ENCODE measurements at places on chromosomes 5 and 9.

DNA sequence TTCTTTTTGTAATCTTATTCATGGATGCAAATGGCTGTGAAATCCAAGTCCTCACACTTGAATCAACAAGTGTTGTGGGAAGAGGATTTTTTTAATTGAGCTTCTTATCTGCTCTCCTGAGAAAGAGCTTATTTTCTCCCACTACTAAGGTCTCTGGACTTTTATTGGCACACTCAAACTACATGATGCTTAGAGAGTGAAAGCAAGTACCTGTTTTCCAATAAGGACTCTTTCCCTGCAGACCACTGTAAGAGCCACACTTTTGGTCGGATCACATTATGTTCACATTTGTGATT, 546.4 kb upstream of the ARRDC3 start:
- DNase-seq = no peak

DNA sequence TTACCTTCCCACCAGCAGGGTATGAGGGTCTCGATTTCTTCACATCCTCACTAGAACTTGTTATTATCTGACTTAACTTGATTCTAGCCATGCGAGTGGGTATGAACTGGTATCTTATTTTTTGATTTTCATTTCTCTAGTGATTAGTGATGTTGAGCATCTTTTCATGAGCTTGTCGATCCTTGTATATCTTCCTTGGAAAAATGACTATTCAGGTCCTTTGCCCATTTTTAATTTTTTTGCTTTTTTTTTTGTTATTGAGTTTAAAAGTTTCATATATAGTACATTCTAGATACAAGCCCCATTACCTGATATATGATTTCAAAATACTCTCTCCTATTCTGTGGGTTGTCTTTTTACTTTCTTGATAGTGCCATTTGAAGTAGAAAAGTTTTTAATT, 61.5 kb downstream of the PHF2 start:
- DNase-seq = no peak

GRCh38 chr5:129271308-129271707, 176.8 kb downstream of the ISOC1 start:
- DNase-seq = no peak

- DNase-seq = peak; percentile 17
Observed at GRCh38 chr9:19386502-19387044, 6.5 kb upstream of the RPS6 start.

DNA sequence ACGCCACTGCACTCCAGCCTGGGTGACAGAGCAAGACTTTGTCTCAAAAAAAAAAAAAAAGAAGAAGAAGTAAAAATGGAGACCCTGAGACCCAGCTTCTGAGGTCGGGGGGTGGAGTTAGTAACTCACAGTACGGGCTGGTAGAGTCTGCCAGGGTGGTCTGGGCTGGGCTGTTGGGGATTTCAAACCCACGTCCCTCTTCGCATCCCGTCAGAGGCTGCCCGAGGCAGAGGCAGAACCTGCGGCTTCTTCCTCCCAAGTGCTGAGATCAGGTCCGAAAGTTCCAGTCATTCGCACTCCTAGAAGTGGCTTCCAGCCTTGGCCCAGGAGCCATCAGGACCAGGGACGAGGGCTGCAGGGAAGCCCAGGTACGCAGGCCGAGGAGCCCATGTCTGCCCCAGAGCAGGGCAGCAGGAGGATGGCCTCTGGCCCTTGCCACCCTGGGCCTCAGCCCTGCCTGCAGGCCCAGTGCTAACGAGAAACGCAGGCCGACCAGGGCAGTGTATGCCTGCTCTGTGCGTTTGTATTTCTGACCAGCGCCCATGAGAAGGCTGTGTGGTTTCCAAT, 9.9 kb upstream of the SLC2A6 start:
- DNase-seq = no peak

GRCh38 chr9:131918481-131918880, 161.2 kb downstream of the MED27 start:
- no peak for DNase-seq

- peak; percentile 97 for DNase-seq
Observed at GRCh38 chr5:53023969-53024368, 34.8 kb downstream of the ITGA2 start.

- DNase-seq = no peak
Observed at GRCh38 chr5:31392061-31392460, 139.8 kb downstream of the DROSHA start.

- no peak for DNase-seq
Observed at GRCh38 chr9:72807765-72808445, 144.9 kb downstream of the ALDH1A1 start.

DNA sequence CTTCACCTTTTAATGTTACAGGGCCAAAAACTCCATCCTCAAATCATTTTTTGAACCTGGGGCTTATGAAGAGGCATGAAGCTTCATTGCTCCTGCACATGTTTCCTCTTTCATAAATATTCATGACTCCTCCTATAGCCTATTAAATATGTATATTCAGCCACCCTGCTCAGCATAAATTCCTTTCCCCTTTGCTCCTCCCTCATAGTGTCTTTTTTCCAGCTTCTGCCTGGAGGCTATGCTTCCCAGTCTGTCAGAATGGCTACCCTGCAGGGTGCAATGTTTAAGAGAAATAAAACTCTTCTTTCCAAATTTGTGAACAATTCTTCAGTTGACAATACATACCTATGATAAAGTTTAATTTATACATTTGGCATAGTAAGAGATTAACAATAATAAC, 1082.9 kb upstream of the CDH18 start:
- no peak for DNase-seq

DNA sequence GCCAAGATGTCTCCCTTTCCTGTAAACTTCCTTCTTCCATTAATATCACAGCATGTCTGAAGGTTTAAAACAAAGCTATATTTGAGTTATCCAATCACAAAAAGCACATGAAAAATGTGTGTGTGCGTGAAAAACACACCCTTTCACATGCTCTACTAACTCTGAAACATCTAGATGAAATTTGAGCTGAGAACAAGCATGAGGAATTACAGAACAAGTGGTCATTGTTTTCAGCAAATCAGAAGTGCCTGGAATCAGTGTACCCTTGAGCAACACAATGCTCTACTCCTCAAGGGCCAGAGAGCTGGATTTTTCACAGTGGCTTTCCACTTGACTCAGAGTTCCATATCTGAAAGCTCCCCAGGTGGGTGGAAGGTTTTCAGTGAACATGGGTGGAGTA, 255.9 kb downstream of the PSAT1 start:
- DNase-seq = no peak

- no peak for DNase-seq
Observed at GRCh38 chr5:149418910-149419531, 39.9 kb upstream of the IL17B start.

DNA sequence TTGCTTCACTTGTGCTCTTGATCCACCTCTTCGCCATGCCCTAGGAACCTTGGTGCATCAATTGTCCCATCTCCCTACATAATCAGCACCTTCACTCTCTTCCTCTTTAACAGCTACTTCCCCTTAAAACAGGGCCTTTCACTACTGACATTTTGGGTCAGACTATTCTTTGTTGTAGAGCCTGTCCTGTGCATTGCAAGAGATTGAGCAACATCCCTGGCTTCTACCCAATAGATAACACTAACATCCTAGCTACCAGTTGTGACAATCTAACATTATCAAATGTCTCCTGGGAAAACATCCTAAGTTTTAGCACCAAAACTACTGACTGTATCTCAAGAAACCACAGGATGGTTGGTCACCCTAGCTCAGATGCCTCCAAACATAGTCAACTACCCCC, 854.3 kb upstream of the DMAC1 start:
- DNase-seq = no peak

GRCh38 chr5:176180339-176180738, 57.9 kb upstream of the SIMC1 start:
- no peak for DNase-seq

GRCh38 chr9:36074870-36075532, 38.3 kb downstream of the RECK start:
- DNase-seq = peak; percentile 28

- no peak for DNase-seq
Observed at GRCh38 chr9:4192450-4192849, 107.4 kb downstream of the GLIS3 start.

- no peak for DNase-seq
Observed at GRCh38 chr5:126138281-126138931, 284.8 kb upstream of the GRAMD2B start.

DNA sequence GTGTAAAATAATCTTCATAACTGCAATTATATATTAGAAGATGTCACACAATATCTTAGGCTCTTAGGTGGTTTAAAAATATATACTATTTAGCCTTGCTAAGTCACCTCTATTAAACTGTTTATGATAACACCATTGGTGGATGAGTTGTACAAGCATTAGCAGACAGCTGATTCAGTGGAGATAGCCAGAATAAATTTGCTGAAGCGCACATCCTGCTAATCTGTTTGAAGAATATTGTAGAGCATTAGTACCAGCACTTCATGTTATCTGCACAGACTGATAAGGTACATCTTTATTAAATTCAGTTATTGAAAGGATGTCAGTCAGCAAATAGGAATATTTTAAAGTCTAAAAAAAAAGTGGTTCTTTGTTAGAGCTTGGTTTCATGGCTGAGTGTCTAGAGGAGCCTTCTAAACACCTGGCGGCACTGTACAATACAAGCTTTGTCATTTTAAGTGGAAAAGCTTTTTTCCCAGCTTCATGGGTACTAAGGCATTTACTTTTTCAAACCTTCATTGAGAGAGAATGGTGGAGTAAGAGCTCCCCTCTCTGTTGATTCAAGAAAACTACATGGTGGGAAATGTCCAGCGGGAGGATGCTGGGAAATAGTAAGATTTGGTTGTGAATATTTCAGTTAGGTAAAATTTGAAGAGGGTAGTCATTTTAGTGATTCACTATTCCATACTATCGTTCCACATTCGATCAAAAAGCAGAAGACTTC, 275.1 kb downstream of the SLF1 start:
- DNase-seq = no peak

- peak; percentile 22 for DNase-seq
Observed at GRCh38 chr5:14003936-14004335, 59.4 kb upstream of the DNAH5 start.

DNA sequence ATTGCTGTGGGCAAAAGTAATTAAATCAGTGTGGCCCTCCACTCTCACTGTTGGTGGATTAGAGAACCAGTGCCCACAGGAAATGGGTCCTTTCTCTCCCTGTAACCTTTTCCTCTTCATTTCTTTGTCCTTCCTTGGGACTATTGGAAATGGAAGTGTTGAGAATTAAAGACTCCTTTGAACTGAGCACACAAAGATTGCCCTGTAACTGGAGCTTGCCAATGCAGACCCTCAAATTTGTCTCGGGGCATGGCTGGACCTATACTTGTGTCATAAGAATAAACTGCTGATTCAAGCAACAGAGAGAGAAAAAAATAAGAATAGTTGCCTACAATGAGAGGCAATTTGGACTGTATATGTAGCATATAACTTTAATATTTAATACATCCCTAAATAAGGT, 13.7 kb downstream of the KCNV2 start:
- DNase-seq = no peak

- no peak for DNase-seq
Observed at GRCh38 chr5:178732281-178732680, 1.8 kb upstream of the ZNF354A start.

GRCh38 chr5:83354958-83355357, 116.6 kb upstream of the VCAN start:
- no peak for DNase-seq

DNA sequence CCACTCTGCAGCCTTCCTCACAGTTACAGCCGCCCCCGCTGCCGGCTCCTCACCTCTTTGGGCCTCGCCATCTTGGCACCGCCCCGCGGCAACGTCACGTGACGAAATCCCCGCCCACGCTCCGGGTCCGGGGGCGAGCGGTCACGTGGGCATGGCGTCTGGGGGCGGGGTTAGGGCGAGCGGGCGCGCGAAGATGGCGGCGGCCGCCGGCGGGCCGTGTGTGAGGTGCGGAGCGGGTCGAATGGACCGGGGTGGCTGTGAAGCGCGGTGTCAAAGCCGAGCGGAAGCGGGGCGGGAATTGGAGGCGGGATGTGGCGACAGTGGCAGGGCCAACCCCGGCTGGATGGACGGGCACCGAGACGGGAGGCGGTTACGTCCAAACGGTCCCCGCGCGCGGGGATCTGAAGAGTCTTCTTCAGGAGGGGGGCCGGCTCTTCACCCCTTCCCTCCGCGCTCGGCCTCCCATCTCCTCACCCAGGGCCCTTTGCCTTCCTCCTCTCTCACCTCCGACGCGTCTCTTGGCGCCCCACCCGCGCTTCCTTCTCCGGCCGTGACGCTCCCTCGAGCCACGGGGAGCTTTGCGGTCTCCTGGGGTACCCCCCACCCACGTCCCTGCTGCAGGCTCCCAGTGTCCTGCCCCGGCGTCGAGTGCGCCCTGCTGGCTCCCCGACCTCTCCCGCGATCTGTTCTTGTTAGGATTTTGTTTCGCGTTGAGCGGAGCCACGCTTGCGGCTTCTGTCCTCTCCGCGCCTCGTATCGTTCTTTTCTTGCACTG, at the start of the genes DOLK and NUP188:
TSS of gene DOLK (minus strand) at position 77 of the 775 bp plus-strand sequence. CDS start 300 bp downstream, outside the sequence.
TSS of gene NUP188 (plus strand) at position 173 of the 775 bp plus-strand sequence. CDS start at position 194, 21 bp downstream.
- DNase-seq = peak; percentile 98

- DNase-seq = peak; percentile 44
Observed at GRCh38 chr9:28774433-28775235, 1201.4 kb upstream of the C9orf72 start.

- peak; percentile 76 for DNase-seq
Observed at GRCh38 chr5:37248970-37249814, at the start of gene CPLANE1. TSS of gene CPLANE1 (minus strand) at chr5:37249376. CDS start at chr5:37247698, 1,678 bp downstream.

DNA sequence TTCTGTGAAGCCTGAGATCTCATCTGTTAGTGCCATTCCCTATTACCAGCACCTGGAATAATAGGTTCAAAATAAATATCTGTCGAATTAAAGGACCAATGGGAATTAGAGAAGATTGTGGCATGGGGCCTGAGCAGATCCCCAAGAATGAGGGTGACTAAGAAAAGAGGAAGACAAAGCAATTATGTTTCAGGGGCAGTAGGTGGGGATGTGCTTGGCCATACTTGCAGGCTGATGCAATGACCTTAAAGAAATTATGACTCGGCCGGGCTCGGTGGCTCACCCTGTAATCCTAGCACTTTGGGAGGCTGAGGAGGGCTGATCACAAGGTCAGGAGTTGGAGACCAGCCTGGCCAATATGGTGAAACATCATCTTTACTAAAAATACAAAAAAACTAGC, 562.8 kb downstream of the PTPRD start:
- DNase-seq = peak; percentile 27

GRCh38 chr5:167582283-167582682, 709.2 kb upstream of the WWC1 start:
- no peak for DNase-seq

GRCh38 chr9:129602598-129603415, 18.1 kb downstream of the C9orf50 start:
- DNase-seq = no peak

GRCh38 chr5:76389513-76390154, 13.5 kb upstream of the IQGAP2 start:
- DNase-seq = no peak

DNA sequence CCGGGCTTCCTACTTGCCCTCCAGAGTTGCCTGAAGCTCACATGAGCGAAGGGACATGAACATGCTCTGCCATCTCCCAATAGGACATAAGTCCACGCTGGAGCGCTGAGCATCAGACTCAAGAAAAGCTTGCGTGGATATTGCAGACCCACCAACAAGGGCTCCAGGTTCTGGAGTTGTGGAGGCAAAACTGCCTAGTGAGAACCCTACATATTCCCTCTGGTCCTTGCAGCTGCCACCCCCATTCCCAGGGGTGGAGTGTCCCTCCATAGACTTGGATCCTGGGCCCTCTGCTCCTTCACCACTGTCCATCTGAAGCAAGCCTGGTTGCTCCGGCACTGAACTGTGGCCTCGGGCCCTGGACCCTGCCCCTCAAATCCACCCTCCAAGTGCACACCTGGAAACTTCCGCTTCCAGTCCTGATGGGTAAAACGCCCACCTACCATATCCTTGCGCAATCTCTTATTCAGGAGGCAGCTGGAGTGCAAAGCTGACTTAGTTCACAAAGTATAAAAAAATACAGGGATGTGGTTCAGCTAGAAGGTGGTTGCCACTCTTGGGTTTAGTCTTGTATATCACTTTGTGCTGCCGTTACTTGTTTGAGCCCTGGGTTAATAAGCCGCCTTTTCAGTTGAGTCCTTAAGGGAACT, 28.0 kb downstream of the HRH2 start:
- DNase-seq = no peak

Data from suppressor macrophage treated with lipopolysaccharide for 1 hour (primary cell).